ENCODE measurements at places on chromosomes 6 and 20. TPM values are rescaled to one million over a fixed set of nuclear protein-coding genes. Genes with fewer than 3 reads are reported as not detected.

DNA sequence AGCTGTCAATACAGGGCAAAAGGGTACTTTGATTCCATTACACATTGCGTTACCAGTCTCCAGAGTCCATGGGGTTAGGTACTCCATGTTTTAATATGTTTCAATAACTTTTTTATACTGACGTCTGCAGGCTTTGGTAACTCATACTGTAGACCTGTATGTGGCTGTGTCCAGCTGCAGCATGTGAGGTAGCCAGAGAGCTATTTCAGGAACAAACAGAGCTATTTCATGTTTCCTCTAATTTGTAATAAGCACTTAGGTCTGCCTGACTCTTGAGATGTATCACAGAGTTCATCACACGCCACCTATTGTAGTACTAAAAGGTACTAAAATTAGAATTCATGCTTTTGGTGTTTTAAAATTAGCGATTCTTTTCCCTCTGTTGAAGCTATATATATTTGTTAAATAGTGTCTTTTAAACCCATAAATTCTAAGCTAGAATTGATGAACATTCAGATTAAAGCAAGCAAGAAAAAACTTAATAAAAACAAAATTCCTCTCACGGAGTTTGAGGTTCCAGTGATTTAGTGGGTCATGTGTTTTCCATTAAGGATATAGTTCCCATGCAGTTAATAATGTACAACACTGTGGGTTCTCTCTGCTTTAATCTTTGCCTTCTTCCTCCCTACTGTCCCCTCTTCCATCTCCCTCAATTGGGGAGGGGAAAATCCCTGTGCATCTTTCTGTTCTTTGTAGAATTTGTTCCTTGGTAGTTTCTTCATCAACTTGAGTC lies 37.0 kb downstream of the FOXO3 start:
- DNase-seq = no peak

- DNase-seq = no peak
Observed at GRCh38 chr6:121901432-121901831, 466.0 kb downstream of the GJA1 start.

GRCh38 chr6:53854843-53855567 lies 60.2 kb downstream of the LRRC1 start:
- no peak for DNase-seq

The TASP1 gene
- total RNA-seq = 11.8 TPM

The SLC35D3 gene
- not detected for total RNA-seq

The TBX18 gene
- not detected for total RNA-seq

All from activated CD8-positive, alpha-beta T cell treated with anti-CD3 and anti-CD28 coated beads, Interleukin-2, amount 10 ng/mL, durations not matched to agents 7 days and 5 days (primary cell).